Kidney epithelial cell (primary cell): ENCODE measurements at places on chromosomes 6 and 20. TPM values are rescaled to one million over a fixed set of nuclear protein-coding genes. Genes with fewer than 3 reads are reported as not detected.
A peak's percentile ranks its signal among the peaks of the same experiment; 100 is the strongest.

The SGK1 gene
- total RNA-seq: 85.4 and 94.3 TPM in 2 replicates

The NRSN1 gene
- total RNA-seq: not detected in 2 replicates

- peak; percentile 75 for DNase-seq
These were observed 115.1 kb downstream of the JAG1 start for GRCh38 chr20:10558635-10559187.

- DNase-seq: no peak
These were observed 180.5 kb downstream of the IBTK start for GRCh38 chr6:82066991-82067411.

DNA sequence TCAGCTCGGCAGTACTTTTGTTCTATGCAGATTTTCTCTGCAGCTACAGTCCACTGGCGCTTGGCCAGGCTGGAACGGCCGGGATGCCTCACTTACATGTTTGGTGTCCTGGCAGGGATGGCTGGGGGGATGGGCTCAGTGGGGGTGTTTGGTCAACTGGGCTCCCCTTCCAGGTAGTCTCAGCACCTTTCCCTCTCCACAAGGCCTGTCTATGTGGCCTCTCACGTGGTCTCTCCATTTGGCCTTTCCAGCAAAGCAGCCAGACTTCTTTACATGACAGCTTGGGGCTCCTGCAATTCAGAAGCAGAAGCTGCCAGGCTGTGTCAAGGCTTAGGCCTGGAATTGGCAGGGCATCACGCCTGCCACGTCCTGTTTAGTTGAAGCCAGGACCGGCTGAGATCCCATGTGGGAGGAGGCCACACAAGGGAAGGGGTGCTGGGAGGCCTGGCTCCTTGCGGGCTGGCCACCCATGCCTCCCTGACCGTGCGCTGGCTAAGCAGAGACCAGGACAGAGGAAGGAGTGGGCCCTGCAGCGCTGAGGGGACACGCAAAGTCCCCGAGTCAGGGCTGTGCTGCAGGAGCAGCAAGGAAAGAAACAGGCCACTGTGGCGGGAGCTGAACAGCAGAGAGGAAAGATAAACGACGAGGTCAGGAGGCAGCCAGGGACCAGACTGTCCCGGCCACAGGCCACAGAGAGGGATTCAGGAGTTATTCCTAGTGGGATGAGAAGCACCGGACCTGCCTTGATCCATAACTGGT lies 38.9 kb downstream of the MGME1 start:
- no peak for DNase-seq

GRCh38 chr20:22324505-22324904 lies 259.9 kb downstream of the FOXA2 start:
- DNase-seq: no peak

- DNase-seq: no peak
These were observed 228.0 kb upstream of the DEFB112 start for GRCh38 chr6:50277774-50278173.

GRCh38 chr20:37954190-37954589 lies 51.3 kb downstream of the VSTM2L start:
- no peak for DNase-seq

- no peak for DNase-seq
These were observed 71.5 kb downstream of the SLC23A2 start for GRCh38 chr20:4929686-4930397.

DNA sequence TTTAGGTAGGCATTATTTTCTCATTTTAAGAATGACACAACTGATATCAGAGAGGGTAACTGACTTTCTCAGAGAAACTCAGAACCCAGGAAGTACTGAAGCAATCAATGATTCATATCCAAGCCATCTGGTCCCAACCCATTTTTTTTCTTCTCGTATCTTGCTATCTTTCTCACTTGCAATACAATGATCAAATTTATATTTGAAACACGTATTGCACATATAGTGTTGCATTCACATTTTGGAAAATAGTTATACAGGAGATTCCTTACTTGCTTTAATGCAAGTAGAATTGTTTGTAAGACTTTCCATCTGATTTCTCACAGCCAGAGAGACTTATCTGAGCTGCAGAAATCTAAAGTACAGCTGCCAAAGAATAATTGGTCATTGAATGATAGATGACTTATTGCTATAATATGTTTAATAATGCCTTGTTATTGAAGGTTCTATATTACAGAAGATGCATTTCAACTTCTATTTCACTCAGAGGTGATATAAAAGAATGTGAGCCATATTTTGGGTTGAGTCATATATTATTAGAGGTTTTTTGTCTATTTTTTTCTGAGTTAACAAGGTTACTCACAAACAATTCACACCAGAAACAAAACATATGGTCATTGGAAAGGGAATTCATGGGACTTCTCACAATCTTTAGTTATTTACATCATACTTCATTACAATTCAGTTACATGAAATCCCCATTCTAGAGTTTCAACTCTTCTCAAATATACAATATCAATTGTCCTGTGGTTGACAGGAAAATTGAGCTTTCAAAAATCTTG lies 337.5 kb upstream of the CITED2 start:
- DNase-seq: no peak

GRCh38 chr6:58113960-58114359 lies 796.5 kb downstream of the PRIM2 start:
- no peak for DNase-seq

The NRN1 gene
- 0.34 and 3.1 TPM in 2 replicates for total RNA-seq
